ENCODE measurements at places on chromosomes 7 and 10. TPM values are rescaled to one million over a fixed set of nuclear protein-coding genes. Genes with fewer than 3 reads are reported as not detected.

GNAT3 gene
- not detected for total RNA-seq

PALD1 gene
- 166 TPM for total RNA-seq

DNAJC12 gene
- total RNA-seq, result 2.6 TPM

LIPN gene
- not detected for total RNA-seq

CLRN3 gene
- 0.31 TPM for total RNA-seq

ANXA8L1 gene
- total RNA-seq, result not detected

MMRN2 gene
- total RNA-seq, result 563 TPM

HOXA9 gene
- 0.80 TPM for total RNA-seq

CDHR1 gene
- 1.3 TPM for total RNA-seq

TRPV6 gene
- total RNA-seq, result not detected

FAM25A gene
- not detected for total RNA-seq

ACHE gene
- total RNA-seq, result 3.0 TPM

HYAL4 gene
- 3.1 TPM for total RNA-seq

ZNF467 gene
- 64.2 TPM for total RNA-seq

GSTO1 gene
- 121 TPM for total RNA-seq

GPR146 gene
- 8.1 TPM for total RNA-seq

PODXL gene
- total RNA-seq, result 302 TPM

NODAL gene
- 1.5 TPM for total RNA-seq

LLCFC1 gene
- total RNA-seq, result not detected

GPR15LG gene
- total RNA-seq, result not detected

TRIM50 gene
- 0.54 TPM for total RNA-seq

NXPH1 gene
- not detected for total RNA-seq

HILPDA gene
- total RNA-seq, result 13.1 TPM

ZEB1 gene
- 76.6 TPM for total RNA-seq

TNKS2 gene
- 52.5 TPM for total RNA-seq

CROT gene
- total RNA-seq, result 11.1 TPM

CXCL12 gene
- total RNA-seq, result 0.97 TPM

NSMCE4A gene
- 78.3 TPM for total RNA-seq

CTNNA3 gene
- total RNA-seq, result 2.3 TPM

CCDC7 gene
- total RNA-seq, result 5.4 TPM

MYH16 gene
- not detected for total RNA-seq

ACTL6B gene
- not detected for total RNA-seq

CDC14C gene
- not detected for total RNA-seq

OR2A1 gene
- total RNA-seq, result not detected

CNPY1 gene
- total RNA-seq, result not detected

MINDY4 gene
- total RNA-seq, result 4.7 TPM

PHYHIPL gene
- 0.69 TPM for total RNA-seq

ST8SIA6 gene
- 1.7 TPM for total RNA-seq

CASTOR2 gene
- total RNA-seq, result 52.4 TPM

C7orf57 gene
- total RNA-seq, result not detected

ATOH7 gene
- 0.23 TPM for total RNA-seq

PANK1 gene
- total RNA-seq, result 16.2 TPM

HOXA2 gene
- 1.1 TPM for total RNA-seq

DUSP5 gene
- 46.0 TPM for total RNA-seq

SPDYE16 gene
- total RNA-seq, result not detected

ITIH2 gene
- total RNA-seq, result not detected

SFTPD gene
- total RNA-seq, result 0.31 TPM

FOXL3 gene
- total RNA-seq, result not detected

LIPF gene
- total RNA-seq, result not detected

ACTR3C gene
- total RNA-seq, result 0.87 TPM
